ENCODE measurements at places on chromosomes 2 and 18.

DNA sequence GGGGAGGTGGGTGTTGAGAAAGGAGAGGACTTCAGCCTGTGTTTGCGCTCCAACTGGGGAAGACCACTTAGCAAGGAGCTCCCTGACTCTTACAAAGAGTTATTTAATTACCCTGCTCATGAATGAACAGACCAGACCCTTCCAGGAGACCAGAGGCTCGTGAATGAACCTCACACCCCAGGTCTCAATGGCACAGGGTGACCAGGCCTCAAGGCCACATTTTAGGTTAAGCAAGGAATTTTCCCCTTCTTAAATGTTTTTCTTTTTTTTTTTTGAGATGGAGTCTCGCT is 25.3 kb downstream of the SMAD7 start:
- no peak for DNase-seq

- DNase-seq: peak; percentile 75
These were observed 39.5 kb upstream of the CYP1B1 start for GRCh38 chr2:38115216-38116032.

- DNase-seq: no peak
These were observed 27.4 kb downstream of the NEMP2 start for GRCh38 chr2:190507135-190507534.

DNA sequence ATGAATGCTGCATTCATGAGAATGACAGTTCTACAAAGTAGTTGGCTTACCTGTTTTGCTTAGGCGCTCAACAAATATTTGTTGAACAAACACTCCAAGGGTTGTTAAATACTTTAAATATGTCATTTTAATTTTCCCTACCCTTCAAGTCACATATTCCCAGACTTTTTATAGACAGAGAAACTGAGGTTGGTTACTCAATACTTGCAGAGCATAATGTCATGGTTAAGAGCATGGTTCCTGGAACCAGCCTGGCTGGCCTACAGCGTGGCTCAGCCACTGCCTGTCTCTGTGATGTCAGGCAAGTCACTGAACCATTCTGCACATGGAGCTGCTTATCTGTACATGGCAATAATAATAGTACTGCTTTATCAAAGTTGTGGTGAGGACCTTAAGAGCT is 120.0 kb upstream of the STK17B start:
- DNase-seq: no peak

GRCh38 chr18:53771664-53772063 is 452.8 kb downstream of the MBD2 start:
- no peak for DNase-seq

DNA sequence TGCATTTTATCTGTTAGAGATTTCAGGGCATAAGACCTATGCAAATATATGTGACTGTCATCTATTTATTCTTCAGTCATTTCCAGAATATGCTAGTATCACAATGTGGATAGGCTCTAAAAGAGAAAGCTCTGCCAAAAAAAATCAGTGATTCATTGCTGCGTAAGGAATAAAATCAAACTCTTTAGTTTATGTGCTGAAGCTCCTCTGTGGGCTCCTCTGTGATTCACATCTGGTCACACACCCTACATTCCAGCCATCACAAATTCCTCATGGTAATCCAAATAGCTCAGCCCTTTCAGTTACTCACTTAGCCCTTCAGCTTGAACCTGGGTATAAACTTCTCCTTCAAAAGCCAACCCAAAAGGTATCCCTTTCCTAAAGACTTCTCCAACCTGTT is 21.4 kb downstream of the DLGAP1 start:
- no peak for DNase-seq

DNA sequence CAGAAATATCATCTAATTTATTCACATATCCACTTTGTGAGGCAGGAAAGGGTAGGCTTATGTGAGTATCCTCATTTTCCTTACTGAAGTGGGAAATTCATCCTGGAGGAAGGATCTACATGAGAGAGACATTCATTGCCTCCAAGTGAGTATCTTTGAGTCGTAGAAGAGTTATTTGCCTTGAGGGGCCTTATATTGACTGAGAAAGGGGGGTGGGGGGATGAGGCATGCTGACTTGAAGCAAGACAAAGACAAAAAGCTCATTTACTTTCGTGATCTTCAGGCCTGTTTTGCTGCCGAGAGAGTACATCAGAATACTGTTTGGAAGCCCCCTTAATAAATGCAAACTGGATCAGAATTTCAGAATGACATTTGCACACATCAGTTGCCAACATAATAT is 17.6 kb upstream of the NEDD4L start:
- DNase-seq: peak; percentile 22

DNA sequence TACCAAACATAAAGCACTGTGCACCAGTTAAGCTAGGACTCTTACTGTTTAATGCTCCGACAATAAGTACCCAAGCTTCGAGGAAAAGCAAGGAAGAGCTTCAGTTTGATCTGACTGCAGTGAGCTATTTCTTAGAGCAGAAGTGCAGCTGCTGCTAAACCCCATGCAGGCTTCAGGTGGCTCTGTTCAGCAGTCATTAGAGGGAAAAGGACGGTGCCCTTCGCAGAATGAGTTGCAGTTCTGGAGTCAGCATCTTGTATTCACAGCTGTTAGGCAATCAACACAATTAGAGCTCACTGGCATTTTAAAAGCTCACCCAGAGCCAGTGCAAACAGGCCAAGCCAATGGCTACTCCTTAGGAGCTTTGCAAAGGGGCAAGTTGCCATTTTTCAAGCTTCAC is 1.5 kb upstream of the CERKL start:
- DNase-seq: no peak

GRCh38 chr2:203437511-203437910 is 97.6 kb downstream of the RAPH1 start:
- no peak for DNase-seq

DNA sequence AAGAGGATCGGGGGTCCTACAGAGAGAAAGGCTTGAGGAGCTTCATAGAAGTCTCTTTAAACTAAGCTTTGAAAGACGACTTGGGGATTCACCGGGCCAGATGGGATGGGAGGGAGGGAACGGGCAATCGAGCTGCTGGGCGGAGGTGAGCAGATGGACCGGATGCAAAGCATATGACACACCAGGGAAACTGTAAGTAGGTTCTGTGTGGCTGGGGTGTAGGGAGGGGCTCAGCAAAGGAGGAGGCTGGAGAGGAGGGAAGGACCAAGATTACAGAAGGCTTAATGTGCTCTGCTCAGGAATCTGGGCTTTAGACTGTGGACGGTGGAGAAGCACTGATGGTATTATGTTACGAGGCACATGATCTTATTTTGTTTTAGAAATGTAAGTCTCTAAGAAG is 131.5 kb downstream of the MAIP1 start:
- DNase-seq: no peak

DNA sequence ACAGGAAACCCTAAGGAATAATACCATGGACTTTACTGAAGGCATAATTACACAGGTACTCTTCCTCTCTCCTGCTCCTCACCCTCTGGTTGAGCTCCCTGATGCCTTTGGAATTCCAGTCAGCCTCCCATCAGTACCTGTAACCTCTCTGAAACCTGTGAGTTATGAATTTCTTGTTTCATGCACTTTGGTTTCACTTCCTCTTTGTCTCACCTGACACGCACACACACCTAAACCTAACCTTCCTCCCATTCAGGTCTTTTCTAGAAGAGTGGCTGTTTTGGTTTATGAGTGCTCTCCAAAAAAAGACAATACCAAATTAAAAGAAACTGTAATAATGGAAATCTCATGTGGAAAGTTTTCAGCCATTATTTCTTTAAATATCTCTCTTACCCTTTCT is 451.3 kb upstream of the VWC2L start:
- DNase-seq: no peak

- no peak for DNase-seq
These were observed 71.8 kb downstream of the COX7A2L start for GRCh38 chr2:42289222-42289621.

DNA sequence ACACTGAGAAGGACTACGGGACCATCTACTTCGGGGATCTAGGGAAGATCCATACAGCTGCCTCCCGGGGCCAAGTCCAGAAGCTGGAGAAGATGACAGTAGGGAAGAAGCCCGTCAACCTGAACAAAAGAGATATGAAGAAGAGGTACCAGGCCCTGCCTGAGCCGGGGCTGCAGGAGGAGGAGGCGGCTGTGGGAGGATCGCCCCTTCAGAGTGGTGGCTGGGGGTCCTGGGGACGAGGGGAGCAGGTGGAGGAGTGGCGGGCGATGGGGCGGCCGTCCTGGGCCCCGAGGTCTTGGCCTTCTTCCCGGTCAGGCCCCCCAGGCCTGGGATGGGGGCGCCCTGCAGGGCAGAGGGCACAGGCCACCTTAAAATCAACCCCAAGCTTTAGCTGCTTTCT is 524 bp downstream of the ANKRD30B start:
- DNase-seq: no peak

GRCh38 chr2:126855606-126856005 is 43.1 kb upstream of the TEX51 start:
- DNase-seq: no peak

- no peak for DNase-seq
These were observed 22.9 kb upstream of the CYTIP start for GRCh38 chr2:157466764-157467163.
